ENCODE measurements at places on chromosomes 2 and 18.

- no peak for DNase-seq
Observed at GRCh38 chr2:156486147-156486546, 50.0 kb downstream of the GPD2 start.

GRCh38 chr2:1664698-1665097 lies 79.6 kb downstream of the PXDN start:
- DNase-seq = no peak

- DNase-seq = no peak
Observed at GRCh38 chr2:57881998-57882888, 164.4 kb upstream of the VRK2 start.

DNA sequence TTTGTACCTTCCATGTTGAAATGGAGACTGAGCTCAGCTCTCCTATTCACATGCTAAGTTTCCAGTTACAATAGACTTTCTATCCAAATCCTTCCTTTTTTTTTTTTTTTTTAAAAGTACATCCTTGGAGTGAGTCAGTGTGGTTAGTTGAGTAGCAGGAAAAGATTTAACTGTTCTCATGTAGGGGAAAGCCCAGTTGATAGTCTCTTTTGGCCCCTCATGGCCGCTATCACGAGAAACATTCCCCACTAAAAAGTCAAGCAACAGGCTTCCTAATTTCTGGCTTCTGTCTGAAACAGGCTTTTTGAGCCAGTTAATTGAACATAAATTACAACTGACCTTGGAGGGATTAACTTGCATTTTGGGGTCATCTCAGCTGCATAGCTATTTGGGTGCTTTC lies 161.3 kb downstream of the MEIS1 start:
- DNase-seq = no peak

DNA sequence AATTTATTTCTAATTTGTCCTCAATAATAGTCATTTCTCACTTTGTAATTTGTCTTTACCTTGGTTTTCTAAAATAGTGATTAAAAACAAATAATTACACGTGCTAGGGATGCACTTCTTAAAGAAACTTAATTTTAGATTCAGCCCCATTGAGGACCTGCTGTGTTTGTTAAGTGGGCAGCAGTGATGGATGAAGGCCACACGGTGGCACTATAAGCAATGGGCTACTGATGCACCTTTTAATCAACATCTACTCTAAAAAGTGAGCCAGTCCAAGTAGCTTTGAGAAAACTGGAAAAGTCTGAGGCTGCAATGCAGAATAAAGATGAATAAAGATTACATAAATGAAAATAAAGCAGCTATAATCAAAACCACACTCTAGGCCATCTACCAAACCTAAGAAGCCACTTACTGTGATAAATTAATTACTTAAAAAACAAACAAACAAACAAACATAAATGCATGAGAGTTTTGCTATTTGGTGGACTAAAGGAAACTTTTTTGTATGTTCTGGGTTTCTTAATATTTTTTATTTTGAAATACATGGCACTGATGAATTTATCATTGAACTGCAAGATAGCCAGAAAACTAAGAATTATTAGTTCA lies 89.3 kb downstream of the PDE11A start:
- DNase-seq = no peak

DNA sequence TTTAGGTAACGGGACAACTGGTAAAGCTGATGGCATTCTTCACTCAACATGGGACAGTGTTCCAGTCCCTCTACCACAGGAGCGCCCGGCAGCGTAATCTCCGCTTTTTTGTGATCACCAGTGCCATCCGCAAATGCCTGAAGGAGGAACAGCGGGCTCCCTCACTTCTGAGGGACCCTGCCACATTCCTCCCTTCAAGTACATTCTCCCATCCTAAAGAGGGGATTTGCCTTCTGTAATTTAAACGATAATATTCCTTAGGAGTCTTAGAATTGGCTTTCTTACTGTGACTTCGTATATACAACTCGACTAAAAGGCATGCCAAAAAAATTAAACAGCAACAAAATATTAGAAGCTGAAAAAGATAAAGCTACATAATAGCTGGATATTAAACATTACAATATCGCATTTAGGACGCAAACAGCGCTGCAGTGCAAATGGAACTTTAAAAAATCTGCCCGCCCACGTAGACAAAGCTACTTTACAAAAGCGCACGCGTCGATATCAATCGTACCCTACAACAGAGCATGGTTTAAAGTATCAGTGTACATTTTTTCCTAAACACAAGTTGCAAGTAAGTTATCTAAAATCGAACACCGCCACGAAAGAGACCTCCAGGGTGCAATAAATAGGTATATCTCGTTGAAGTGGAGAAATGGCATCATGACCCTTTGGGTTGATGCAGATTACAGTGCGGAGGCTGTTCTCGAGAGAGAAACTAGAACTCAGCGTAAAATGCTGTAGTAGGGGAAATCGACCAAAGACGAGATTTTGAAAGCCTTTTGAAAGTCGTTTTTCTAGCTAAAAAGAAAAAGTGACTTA lies 2.3 kb upstream of the VSNL1 start:
- no peak for DNase-seq

GRCh38 chr2:217552081-217552480 lies 450.7 kb downstream of the TNS1 start:
- DNase-seq = no peak

DNA sequence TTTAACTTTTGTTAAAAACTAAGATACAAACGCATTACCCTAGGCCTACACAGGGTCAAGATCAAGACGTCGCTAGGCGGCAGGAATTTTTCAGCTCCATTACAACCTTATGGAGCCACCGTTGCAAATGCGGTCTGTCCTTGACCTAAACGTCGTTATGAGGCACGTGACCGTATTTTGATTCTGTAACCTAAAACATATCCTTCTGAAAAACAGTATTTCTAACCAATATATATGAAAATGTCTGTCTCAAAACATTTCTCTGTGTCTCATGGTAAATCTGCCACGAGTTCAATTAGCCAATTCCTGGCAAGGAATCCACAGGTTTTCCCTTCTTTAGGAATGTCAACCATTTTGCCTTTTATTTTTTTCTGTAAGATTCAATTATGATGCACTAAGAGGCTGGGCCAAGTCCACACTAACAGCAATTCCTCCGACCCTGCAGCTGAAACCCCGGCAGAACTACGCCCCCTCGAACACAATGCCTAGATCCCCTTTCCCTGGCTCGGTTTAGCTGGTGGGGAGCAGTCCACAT lies 1.7 kb downstream of the RTN4 start:
- no peak for DNase-seq

DNA sequence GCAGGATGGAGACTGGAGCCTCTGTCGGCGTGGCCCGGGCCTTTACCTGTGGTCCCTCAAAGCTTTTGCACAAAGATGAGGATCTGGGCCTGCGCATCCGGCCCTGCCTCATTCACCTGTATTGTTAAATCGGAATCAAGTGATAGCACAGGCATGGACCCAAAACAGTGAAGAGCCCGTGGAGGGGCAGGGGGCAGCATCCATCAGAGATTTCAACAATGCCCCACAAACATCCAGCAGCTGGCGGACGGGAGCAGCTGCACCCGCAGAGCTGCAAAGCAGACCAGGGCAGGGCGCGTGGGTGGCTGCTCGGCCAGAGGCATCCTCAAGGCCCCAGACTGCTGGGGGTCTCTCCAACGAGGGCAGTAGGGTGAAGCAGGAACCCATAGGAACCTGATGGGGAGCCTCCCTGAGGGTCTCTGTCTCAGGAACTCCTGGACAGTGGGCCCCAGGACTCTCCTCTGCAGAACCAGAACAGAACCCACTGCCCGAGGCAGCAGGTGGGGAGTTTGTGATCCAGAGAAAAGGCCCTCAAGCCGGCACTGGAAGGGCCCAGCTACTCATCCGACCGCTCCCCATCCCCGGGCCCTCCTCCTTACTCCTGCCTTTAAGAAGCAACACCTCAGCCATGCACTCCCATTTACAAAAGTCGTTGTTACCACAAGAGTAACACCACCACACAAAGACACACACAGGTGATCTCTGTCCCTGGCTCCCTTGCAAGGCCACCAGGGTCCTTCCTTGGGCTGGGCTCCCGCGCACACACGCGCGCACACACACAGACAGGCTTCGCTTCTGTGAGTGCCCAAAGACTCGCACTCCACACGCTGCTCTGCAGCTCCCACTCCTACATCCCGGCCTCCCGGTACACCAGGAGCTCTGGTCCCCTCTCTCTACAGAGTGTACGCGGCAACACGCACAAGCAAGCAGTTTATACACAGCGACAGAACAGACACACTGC lies 28.8 kb downstream of the HDAC4 start:
- no peak for DNase-seq

DNA sequence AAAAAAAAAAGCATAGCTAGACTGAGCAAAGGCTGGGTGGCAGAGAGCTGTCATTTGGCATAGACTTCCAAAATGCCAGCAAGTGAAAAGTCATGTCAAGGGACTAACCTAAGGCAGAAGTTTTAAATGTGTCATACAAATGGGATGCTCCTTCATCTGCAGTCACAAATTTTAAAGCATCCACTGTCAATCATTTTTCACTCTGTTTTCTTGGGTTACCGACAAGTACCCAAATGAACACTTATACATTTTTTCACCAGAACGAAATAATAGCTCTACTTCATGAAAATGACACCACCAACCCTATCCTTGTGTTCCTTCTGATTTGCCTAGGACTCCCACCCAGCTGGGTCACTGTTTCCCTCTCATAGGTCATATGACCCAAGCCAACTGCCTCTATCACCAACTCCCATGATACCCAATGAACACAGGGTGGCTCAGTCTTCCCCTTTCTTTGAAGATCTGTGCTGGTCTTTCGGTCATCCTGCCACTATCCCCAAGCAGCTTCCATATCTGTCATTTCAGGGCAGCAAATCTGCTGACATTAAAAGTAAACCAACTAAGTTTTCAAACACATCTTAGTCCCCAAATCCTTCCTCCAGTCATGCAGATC lies 21.5 kb downstream of the KLF7 start:
- no peak for DNase-seq

GRCh38 chr2:97673915-97674283 lies 4.4 kb downstream of the C2orf92 start:
- no peak for DNase-seq

- no peak for DNase-seq
Observed at GRCh38 chr18:39724652-39725051, 2159.1 kb upstream of the CELF4 start.

DNA sequence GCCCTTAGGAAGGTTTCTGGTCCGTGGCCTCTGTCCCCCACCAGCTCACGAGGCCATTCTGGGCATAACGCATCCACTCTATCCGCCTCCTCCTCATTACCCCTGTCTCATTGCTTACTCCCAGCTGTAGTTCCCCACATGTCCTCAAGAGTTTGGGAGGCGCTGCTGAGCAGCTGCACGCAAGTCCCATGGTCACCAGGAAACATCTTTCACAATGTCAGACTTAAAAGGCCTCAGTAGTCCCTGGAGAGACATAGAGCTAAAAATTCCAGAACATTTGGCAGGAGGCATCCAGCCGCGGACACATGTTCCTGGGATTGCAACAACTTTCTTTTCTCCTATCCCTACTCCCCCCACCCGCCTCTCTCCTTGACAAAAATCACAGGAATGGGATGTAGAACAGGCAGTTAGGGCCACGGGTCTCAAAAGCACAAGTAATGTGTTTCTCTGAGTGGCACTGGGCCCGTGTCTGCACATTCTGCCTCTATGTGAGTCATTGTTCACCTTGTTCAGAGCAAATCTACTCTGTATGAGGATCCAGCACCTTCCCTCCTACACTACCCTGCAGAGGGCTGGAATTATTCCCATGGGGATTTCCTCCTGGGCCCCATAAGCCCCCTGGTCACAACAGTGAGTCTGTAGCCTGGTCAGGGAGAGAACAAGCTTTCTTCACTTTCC lies 8.1 kb downstream of the LBH start:
- DNase-seq = peak; percentile 87

- DNase-seq = no peak
Observed at GRCh38 chr2:143204062-143204461, 74.8 kb downstream of the ARHGAP15 start.

DNA sequence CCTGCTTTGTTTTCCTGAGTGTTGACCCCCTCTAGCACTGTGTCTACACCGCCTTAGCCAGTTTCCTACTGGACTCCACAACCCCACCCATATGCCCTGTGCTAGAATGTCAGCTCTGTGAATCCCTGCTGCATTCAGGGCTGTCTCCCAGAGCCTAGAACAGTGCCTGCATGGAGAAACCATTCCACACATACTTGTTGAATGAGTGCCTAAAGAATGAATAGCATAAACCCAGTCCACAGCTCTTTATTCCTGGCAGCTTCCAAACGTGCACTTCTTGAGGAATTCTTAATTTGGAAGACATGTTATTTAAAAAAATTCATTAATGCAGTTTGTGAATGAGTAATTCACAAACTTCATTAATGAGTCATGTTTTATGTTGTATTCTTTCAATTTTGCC lies 6.5 kb upstream of the NAPG start:
- no peak for DNase-seq

- no peak for DNase-seq
Observed at GRCh38 chr2:1024981-1025380, 74.3 kb downstream of the SNTG2 start.

DNA sequence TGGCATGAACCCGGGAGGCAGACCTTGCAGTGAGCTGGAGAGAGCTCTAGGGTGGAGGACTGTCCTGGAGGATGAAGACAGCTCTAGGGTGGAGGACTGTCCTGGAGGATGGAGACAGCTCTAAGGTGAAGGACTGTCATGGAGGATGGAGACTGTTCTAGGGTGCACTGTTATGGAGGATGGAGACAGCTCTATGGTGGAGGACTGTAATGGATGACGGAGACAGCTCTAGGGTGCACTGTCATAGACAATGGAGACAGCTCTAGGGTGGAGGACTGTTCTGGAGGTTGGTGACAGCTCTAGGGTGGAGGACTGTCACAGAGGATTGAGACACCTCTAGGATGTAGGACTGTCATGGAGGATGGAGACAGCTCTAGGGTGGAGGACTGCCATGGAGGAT lies 21.1 kb upstream of the KCNG2 start:
- DNase-seq = no peak

DNA sequence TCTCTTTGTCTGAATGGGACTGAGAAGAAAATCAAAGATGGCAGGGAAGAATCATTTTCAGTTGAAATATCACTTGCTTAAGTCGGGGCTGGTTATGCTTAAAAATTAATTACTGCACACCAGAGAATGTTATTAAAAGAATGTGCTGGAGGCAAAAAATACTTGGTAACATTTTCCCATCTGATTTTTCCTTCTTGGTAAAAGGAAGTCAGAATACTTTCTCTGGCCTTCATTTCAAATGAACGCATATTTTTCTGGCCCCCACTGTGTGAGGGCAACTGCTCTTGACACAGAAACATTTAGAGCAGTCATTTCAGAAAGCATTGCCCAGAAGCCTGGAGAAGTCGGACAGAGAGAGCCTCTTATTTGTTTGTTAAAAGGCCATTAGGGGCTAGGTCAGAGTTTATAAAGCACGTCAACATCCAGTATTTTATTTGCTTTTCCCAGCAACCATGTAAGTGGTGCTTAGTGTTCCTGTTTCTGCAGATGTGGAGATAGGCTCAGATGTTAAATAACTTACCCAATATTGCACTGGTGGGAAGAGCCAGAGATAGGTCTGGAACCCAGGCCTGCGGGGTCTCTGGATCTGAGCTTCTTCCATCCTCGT lies 32.9 kb upstream of the LYPD6B start:
- no peak for DNase-seq
